Activated CD8-positive, alpha-beta memory T cell treated with anti-CD3 and anti-CD28 coated beads, Interleukin-2, amount 10 ng/mL, durations not matched to agents 7 days and 5 days (primary cell): ENCODE measurements at places on chromosomes 6 and 20. TPM values are rescaled to one million over a fixed set of nuclear protein-coding genes. Genes with fewer than 3 reads are reported as not detected.

DNA sequence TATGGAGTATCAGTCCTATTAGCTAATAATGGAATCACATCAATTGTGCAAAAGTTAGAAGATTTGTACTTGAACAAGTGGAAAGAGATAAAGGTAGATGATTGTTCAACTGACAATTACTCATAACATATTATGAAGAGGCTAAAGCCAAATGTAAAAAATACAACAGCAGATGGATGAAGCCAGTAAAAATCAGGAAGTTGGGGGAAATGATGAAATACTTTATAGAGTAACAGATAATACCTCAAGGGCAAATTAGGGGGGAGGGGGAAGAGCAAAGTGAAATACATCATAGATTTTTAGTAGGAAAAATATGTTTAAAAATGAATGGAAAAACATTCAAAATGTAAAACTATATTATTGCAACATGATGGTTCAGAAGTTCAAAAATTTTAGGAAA, 114.0 kb downstream of the PDSS2 start:
- no peak for DNase-seq
- H3K27ac ChIP-seq = no peak overlapping the region
- no peaks in the 10 kb centered on the region for H3K27me3 ChIP-seq
- H3K4me3 ChIP-seq = no peak overlapping the region

DNA sequence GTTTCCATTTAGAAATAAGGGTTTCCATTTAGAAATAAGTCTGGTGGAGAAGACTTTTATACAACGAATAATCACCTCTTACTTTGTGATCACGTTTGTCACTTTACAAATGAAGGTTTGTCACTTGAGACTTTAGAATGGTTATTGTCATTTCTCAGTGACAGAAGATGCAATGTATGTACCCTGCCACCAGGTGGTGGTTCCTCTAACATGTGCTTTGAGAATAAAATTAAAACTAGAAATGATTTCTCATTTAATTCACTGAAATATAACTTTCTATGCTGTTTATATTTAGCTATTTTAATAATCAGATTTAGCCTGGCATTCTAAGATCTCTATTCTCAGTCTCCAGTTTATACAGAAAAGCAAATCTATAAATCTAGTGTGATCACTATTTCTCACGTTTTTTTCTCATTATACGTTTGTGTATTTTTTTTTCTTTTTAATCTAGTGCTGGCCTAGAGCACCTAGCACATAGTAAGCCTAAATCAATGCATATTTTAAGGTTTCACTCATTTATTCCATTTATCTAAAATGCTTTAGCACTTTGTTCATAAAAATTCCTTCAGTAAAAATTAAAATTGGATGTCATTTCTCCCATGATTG, 57.4 kb upstream of the TFAP2D start:
- no peaks in the 10 kb centered on the region for H3K36me3 ChIP-seq
- DNase-seq = no peak
- no peak overlapping the region for H3K27ac ChIP-seq
- H3K27me3 ChIP-seq = no peaks in the 10 kb centered on the region

DNA sequence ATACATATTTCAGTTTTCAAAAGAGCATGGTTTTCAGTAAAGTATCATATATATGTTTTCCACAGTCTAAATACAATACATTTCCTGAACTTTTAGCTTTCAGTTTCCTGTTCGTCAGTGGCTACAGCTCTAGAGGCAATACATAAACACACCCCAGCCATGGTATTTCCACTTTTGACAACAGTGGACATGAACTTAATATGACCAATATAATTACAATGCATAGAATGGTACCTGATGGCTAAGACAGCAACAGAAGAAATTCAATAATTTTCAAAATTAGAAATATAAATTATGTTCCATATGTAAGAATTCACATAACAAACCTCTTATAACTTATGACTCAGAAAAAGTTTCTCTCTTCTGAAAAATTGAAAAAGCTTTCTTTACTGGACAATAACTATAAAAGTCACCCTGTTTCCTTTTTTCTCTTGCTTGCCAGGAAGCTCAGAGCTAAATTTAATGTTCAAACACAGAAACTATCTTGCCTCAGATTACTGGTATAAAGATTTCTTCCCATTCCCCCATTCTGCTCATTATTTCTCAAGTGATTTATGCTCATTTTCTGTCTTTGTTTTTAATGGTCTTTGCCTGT, 19.2 kb downstream of the FKBP5 start:
- peak overlapping the region; percentile 91 for H3K27ac ChIP-seq
- H3K36me3 ChIP-seq = peaks cover 2% of the 10 kb centered on the region
- no peak for DNase-seq
- H3K4me3 ChIP-seq = peak overlapping the region; percentile 67
- H3K27me3 ChIP-seq = no peaks in the 10 kb centered on the region

DNA sequence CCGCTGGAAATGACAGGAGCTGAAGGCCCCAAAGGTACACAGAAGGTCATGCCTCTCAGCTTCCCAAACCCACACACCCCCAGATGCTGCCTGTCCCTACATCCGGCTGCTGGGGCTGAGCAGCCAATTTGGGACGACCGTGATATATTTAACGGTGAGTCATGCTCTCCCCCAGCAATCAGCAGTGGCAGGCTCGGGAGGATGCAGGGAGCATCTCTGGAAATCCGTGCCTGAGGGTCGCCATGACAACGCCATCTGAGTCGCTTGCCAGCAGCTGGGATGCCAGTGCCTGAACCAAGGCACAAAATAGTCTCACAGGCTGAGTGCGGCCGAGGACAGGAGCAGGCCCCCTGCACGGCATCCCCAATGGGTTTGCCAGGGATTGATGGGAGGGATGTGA, 57.9 kb downstream of the KCNB1 start:
- H3K27me3 ChIP-seq = peaks cover 33% of the 10 kb centered on the region
- DNase-seq = no peak
- H3K36me3 ChIP-seq = no peaks in the 10 kb centered on the region
- no peak overlapping the region for H3K27ac ChIP-seq

- H3K27me3 ChIP-seq = no peaks in the 10 kb centered on the region
- no peak overlapping the region for H3K4me3 ChIP-seq
- peaks cover 50% of the 10 kb centered on the region for H3K36me3 ChIP-seq
- DNase-seq = no peak
These were observed 125.3 kb downstream of the ATXN1 start for GRCh38 chr6:16635810-16636602.

Gene ZDHHC14
- 32.7 TPM for total RNA-seq

Gene MYLK2
- total RNA-seq = 0.42 TPM
